NCI-H446 (cell line): ENCODE measurements at places on chromosomes 6 and 20.

GRCh38 chr6:149278997-149279396, 38.5 kb upstream of the TAB2 start:
- DNase-seq: no peak

GRCh38 chr20:50887576-50887975, 43.7 kb downstream of the ADNP start:
- no peak for DNase-seq

DNA sequence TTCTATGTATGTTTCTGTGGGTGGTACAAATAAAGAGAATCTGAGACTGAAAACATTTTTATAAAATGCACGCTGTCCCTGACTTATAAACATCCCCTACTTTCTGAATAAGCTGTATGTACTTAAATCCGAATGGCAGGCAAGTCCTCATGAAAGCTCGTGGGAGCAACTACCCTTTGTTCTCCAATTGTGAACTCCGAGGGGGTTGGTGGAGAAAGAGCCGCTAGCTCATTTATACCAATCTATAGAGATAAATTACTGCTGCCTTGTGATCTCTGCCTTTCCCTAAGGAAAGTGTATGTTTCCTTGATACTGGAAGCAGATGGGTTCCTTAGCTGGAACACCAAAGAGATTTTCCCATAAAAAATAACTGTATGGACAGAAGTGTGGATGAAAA, 84.5 kb downstream of the GJA10 start:
- DNase-seq: no peak

GRCh38 chr6:149566410-149567193, 427 bp downstream of the GINM1 start:
- no peak for DNase-seq

GRCh38 chr6:152351110-152351509, 286.1 kb downstream of the SYNE1 start:
- no peak for DNase-seq

GRCh38 chr6:70150521-70150920, 152.4 kb downstream of the COL9A1 start:
- peak; percentile 4 for DNase-seq

DNA sequence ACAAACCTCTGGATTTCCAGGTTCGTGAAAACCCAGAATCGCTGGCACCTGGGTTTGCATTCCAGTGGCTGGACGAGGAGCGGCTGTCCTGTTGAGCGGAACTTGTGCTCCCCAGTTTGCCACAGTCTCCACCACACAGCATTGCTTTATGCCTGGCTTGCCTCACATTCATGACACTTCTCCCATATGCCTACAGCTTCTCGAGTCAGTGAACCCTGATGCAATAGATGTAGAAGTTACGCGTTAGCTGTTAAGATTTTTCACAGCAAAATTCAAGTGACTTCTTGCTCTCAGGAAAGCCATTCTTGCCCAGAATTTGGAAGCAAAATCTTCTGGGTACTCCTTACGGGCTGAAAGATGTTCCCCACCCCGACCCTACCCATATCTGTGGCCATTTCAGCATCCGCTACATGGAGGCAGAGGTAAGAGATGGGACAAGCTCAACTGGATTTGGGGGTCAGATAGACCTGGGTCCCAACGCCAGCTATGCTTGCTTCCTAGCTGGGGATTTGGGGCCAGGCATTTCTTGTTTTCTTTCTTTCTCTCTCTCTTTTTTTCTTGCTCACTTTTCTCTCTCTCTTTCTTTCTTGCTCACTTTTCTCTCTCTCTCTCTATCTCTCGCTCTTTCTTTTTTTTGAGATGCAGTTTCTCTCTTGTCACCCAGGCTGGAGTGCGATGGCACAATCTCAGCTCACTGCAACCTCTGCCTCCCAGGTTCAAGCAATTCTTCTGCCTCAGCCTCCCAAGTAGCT, 12.4 kb upstream of the GDAP1L1 start:
- DNase-seq: no peak

DNA sequence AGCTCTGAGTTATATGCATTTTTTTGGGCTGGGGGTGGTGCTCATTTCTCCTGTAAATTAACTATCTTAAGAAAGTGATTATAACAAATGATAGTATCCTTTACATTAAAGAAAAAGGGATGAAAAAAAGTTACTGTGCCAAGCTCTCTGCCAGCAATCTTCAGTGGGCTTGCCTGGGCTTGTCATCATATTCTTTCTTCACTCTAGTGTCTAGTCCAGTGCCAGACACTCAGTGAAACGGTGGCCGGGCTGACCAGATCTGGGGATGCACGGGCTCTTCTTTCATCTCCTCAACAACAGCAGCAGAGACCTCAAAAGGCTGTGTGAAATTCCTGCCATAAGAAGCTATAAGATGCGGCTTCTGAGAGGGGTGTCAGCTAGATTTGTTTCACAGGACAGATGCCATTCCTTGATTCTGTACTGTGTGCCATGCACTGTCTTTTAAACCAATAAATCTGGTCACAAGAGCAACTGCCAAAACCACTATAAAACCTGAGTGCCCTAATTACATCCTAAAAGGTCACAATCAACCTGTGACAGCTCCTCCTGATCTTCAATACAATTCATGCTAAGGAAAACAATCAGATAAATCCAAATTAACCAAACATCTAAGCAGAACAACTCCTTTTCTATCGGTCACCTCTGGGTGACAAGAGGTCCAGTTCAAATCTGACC, 12.1 kb downstream of the EXOC2 start:
- no peak for DNase-seq

DNA sequence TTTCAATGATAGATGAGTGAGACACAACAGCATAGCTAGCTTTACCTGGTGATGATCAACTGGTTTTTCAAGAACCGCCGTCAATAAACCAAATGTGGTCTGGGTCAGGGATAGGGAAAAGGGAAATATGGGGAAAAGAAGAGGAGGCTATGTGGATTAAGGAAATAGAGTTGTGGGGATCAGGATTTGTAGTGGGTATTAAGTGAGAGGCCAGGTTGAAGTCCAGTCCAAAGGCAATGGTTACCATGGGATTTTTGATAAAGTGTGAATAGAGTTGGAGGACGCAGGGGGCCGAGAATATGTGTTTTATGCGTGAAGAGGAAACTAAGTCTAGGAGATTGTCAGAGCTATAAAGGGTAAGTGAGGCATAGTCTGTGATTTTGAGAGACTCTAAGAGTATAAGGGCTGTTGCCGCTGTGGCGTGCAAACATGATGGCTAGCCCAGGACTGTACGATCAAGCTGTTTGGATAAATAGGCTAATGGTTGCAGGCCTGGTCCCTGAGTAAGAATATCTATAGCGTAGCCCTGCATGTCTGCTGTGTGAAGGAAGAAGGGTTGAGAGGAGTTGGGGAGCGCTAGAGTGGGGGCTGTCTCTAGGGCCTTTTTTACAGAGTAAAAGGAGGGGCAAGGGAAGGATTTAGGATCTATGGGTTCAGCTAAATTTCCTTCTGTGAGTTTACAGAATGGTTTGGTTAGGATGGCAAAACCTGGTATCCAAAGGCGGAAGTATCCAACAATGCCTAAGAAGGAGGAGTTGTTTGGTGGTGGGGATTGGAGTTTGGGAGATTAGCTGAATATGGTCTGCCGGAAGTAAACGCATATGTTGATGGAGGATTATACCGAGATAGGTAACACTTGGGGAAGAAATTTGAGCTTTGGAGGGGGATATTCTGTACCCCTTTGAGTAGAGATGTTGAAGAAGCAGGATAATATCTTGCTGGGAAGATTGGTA, 749.7 kb upstream of the ADGRB3 start:
- no peak for DNase-seq
